NCI-H748 treated with DMSO at 0.1 percent for 48 hours (cell line): ENCODE measurements at places on chromosomes 7 and 10.

GRCh38 chr7:154672659-154673415, 330.1 kb downstream of the PAXIP1 start:
- peak; percentile 61 for DNase-seq

DNA sequence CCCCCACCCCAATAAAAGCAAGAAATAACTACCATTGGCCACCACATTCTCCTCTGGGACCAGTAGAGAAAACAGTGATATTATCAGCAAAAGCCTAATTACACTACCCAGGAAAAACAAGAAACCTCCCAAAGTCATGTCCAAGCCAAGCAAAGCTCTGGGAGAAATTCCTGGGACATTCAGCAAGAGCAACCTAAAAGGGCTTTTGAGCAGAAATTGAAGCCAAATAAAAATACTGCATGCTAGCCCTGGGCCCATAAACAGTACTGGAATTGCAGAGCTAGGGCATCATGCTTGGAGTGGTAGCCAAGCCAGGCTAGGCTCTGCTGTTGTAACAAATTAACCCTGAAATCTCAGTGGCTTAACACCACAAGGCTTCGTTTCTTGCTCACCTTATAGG, 347.9 kb downstream of the LRMDA start:
- no peak for DNase-seq

- DNase-seq, result peak; percentile 21
These were observed 70.9 kb downstream of the SYPL1 start for GRCh38 chr7:106041140-106041717.

DNA sequence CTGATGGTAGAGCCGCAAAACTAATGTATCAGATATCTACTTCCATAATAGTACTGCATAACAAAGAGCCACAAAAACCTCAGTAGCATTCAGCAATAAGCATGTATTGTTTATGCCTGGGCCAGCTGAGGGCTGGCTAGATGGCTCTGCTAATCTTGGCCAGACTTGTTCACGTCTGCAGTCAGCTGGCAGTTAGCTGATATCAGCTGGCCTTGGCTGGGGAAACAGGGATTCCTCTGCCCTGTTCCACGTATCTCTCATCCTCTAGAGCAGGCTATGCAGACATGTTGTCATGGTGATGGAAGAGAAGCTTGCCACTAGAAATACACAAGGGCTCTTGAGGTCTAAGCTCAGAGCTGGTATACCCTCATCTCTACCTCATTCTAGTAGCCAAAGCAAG, 62.9 kb downstream of the GRM8 start:
- peak; percentile 71 for DNase-seq

DNA sequence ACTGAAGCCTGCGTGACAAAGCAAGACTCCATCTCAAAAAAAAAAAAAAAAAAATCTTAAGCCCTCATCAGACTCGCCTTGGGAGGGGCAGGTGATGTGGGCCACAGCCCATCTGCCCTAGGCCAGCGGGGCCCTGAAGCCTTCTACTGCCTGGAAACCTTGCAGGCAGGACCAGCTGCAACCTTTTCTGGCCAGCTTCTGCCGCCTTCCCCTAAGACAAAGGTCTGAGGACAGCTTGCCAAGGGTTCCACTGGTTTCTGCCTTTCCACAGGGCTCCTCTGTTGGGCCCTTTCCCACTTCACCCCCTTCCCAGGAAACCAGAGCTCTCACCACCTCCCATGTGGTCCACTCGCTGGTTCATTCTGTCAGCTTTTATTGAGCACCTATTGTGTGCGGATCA, 35.2 kb downstream of the UBTD1 start:
- no peak for DNase-seq

- no peak for DNase-seq
These were observed 59.6 kb upstream of the C1GALT1 start for GRCh38 chr7:7122701-7123281.

DNA sequence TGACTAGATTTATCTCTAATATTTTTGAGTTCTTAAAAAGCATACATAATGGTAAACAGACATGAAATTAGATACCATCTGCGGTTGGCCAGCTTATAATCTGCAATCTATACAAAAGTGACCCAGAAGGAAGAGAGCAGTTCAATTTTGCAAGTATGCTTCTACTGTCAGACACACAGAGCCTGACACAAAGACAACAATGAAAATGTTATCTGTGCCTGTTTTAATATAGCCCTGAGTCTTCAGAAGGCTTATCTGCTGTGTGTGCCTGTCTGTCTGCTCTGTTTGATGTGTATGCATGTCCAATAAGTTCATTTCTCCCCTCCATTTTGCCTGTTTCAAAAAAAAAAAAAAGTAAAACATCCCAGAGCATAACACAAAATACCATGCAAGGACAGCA, 73.3 kb upstream of the FHIP2A start:
- DNase-seq, result no peak

DNA sequence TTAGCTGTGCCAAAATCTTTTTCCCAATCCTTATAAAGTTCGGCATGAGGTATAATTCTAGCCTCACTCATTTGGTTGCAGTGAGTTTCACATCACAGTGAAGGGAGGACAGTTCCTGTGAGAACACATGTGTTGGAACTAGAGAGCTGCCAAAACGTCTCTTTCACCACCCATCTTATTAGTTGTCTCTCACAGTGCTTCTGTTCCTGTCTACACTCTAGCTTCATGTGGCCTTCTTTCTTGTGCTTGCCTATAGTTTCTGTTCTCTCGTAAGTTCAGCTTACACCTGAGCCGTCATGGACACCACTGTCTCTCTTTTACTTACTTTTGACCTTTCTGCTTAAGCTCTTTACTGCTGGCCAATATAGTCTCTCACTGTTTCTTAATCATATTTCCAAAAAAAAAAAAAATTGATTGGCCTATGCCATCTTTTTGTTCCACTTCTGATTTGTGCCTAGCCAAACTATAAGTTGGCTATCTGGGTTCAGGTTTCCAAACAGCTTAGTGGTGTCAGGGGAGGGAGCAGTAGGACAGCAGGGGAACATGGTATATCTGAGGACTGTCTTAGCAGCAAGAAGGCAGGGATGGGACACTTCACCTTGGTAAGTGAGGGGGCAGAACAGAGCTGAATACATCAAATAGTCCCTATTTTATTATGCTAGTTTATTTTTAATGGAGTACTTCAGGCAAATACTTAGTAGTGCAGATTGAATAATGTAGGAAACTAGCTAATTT, 38.0 kb downstream of the ZNRF2 start:
- DNase-seq, result no peak

GRCh38 chr7:132904209-132904608, 177.7 kb downstream of the CHCHD3 start:
- DNase-seq, result no peak

GRCh38 chr10:120607710-120608703, 151.0 kb downstream of the PLPP4 start:
- DNase-seq, result no peak

- no peak for DNase-seq
These were observed 255.2 kb upstream of the ZMIZ1 start for GRCh38 chr10:78813526-78813925.

DNA sequence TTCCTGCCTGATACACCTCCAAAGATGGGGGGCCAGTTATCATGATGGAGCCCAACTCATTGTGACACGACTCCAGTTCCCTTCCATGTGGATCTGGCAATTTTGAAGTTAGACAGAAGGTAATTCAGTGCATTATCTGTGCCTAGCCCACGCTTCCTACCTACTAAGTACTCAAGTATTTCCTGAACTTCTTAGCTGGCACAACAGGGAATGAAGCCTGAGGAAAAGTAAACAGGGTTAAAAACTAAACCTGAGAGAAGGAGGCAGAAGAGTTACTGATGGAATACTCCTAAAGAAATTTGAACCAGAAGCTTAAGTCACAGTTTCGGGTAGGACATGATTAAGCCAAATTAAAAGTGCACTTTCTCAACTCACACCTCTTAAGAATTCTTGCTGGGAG, 1.1 kb upstream of the SEC31B start:
- no peak for DNase-seq

DNA sequence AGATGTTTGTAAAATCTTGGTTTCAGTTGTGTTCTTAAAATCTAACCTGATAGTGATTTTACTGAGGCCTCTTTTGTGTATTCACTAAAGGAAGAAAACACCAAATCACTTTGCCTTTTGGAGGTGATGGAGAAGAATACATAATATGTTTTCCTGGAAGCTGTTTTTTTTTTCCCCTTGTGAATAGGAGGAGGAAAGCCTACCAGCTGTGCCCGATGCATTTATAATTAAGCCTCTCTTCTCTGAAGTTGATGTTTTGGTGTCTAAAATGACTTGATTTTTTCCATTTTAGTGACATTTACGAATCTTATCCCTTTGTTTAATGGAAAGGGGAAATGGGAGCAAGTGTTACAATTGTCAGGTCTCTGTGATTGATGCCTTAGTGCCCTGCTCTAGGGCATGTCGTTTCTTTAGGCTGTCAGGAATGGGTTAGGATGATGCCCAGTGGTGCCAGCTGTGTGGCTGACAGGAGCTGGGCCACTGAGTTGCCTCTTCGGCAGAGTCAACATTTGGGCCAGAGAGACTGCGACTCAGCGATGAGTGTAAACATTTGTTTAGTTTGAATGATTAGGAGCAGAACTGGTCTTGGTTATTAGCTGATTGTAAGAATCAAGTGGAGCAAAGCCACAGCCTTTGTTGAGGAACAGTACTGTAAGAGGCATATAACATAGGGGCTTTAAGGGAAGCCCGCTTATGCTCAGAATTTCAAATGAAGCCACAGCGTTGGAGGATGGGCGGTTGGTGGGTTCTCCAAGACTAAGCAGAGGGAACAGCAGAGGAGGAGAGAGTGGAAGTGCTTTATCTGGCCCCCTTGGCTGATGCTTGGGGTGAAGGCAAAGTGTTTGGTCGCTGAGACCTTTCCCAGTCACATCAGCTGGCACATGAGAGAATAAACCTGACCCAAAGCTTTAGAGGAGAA, 81.6 kb downstream of the CDK14 start:
- peak; percentile 19 for DNase-seq

- DNase-seq, result no peak
These were observed 48.0 kb upstream of the PIK3CG start for GRCh38 chr7:106817098-106817497.

- peak; percentile 73 for DNase-seq
These were observed 88.1 kb upstream of the NRP1 start for GRCh38 chr10:33422471-33423153.

DNA sequence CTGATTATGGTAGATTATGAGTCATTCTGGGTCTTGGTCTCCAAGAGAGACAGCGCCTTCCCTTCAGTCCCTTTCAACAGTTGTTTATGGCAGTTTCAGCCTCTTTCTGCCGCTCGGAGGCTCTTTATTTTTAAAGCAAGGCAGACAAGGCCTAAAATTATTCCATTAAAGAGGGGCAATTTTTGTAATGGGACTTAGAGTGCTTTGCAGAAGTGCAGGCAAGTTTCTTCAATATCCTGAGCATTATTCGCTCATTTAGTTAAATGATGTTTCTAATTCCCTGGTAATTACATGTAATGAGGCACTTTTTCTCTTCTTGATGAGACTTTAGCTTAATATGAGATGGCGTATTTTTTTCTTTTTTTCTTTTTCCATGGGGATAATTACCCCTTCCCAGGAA, 33.6 kb downstream of the BUB3 start:
- no peak for DNase-seq

DNA sequence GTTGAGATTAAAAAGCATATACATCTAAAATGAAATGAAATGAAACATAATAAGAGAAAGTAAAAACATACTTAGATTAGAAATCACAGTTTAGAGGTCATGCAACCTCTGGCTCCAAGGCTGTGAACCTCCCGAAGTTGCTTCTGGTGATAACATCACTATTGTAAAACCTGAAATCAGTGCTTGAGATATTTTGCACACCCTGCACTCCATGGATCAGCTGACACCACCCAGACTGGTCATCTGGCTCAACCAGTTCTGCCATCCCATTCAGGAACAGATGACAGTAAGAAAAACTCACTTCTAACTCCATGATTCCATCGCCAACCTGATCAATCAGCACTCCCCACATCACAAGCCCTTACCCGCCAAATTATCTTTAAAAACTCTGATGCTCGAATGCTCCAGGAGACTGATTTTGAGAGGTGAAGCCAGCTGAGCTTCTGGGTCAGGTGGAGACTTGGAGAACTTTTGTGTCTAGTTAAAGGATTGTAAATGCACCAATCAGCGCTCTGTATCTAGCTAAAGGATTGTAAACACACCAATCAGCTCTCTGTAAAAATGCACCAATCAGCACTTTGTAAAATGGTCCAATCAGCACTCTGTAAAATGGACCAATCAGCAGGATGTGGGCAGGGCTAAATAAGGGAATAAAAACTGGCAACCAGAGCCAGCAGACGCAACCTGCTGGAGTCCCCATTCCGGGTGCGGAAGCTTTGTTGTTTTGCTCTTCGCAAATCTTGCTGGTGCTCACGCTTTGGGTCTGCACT, 162.6 kb upstream of the MAGI2 start:
- no peak for DNase-seq

DNA sequence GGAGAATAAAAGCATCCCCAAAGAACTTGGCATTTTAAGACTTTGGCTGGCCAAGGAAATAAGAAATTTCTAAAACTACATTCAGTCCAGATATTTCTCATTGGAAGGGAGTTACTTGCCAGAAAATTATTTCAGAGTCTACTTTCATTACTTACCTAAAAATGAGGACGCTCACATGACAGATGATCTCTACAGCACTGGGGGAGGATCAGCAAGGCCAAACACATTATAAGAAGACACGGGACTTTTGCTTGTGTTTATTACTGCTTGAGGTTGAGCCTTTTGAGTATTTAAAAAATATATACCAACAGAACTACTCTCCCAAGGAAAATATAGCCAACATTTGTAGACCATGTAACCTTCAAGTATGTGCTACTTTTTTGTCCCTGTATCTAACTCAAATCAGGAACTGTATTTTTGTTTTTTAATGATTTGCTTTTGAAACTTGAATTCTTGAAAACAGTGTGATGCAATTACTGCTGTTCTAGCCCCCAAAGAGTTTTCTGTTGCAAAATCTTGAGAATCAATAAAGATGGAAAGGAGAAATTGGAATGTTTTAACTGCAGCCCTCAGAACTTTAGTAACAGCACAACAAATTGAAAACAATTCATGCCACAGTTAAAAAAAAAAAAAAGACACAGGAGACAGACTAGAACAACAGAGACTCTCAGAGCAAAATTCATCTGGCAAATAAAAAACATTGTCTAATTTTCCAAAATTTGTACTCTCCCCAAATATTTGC, 128.1 kb downstream of the ZNF438 start:
- no peak for DNase-seq

DNA sequence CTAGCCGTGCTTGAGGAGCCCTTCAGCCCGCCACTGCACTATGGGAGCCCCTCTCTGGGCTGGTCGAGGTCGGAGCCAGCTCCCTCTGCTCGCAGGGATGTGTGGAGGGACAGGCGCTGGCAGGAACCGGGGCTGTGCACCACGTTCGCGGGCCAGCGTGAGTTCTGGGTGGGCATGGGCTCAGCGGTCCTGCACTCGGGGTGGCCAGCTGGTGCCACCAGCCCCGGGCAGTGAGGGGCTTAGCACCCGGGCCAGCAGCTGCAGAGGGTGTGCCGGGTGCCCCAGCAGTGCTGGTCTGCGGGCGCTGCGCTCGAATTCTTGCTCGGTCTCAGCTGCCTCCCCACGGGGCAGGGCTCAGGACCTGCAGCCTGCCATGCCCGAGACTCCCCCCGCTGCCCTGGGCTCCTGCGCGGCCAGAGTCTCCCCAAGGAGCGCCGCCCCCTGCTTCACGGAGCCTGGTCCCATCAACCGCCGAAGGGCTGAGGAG, 90.8 kb upstream of the NRG3 start:
- no peak for DNase-seq
